HEK293T (cell line): ENCODE measurements at places on chromosomes 7 and 10.

DNA sequence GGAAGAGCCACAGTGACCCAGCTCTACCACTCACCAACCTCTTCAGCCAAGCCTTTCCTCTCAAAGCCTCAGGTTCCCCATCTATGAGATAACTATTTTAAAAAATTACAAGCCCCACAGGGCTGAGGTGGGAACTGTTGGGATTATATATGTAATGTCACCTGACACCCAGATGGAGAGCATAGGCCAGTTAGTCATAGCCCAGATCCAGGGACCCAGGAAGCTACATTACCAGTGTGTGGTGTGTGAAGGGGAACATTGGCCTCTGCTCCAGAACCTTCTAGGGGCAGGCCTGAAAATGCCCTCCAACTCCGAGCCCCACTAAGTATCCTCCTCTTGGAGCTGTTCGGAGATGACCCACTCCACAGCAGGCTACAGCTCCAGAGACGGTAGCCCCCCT lies 162.4 kb downstream of the NRF1 start:
- no peak for DNase-seq

- no peak for DNase-seq
Observed at GRCh38 chr7:128933180-128933891, 4.4 kb upstream of the IRF5 start.

- peak; percentile 97 for DNase-seq
Observed at GRCh38 chr10:25016376-25017153, at the start of gene THNSL1. Gene THNSL1 (plus strand): TSS chr10:25016612. CDS start chr10:25023224, 6,612 bp downstream.

DNA sequence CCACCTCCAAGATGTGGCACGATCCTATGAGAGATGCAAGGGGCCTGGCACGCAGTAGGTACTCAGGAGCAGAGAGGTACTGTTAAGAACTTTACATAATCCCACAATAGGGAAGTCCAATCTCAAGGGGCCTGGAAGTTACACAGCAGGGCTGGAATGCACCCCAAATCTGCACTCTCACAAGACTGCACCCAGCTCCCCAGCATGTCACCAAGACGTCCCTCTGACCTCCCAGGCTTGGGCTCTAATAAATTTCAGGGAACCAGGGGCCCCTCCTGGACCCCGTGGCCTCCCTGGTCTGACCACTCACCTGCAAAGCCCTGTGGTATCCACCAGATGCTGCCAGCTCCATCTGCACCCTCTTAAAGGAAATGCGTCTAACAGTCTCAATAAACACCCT lies 94.9 kb downstream of the OAT start:
- DNase-seq = no peak

GRCh38 chr7:84452618-84453017 lies 258.0 kb upstream of the SEMA3A start:
- DNase-seq = no peak

DNA sequence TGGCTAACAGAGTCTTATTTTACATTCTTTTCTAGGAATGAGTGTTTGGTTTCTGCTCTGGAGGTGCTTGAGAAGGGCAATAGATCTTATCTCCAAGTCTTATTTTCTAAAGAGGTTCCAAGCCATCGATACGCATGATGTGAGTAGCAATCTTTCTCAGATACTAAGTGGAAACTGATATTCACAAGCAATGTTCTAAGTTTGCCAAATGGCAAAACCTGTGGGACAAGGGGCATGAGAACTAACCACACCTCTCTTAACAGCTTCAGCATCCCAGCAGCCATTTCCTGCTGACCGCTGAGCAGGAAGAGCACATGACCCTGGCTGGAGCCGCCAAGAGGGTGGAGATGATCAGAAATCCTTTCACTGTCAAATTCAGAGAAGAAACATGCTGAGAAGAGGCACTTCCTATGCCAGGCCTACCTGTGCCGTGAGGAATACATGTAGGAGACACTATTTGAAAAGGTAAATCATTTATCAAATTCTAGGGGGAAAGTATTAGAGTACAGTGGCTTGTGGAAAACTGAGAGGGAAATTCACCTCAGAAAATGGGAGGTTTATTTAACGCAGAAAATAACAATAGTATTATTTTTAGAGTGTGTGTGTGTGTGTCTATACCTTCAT lies 35.2 kb downstream of the CCDC71L start:
- DNase-seq = no peak

DNA sequence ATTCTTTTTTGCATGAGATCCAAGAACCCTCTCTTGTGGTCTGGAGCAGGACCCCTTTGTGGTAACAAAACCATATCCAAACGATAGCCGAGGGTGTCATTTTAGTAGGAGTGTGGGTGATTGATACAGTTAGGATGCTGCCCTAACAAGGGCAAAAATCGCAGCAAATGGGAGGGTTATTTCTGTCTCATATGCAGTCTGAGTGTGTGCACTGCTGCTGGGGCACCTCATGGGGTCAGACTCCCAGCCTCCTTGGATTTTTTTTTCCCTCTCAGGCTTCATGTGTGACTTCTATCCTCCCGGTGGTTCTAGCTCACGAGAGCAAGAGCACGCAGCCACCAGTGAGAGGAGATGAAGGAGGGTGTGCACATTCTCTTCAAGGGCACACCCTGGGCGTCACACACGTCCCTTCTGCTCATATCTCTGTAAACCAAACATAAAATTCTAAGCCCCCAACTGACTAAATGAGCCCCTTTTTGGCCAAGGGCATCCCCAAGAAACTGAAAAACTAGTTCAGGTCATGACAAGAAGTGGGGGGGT lies 28.6 kb upstream of the IL15RA start:
- no peak for DNase-seq

- no peak for DNase-seq
Observed at GRCh38 chr10:61825001-61825400, 76.5 kb upstream of the ARID5B start.

DNA sequence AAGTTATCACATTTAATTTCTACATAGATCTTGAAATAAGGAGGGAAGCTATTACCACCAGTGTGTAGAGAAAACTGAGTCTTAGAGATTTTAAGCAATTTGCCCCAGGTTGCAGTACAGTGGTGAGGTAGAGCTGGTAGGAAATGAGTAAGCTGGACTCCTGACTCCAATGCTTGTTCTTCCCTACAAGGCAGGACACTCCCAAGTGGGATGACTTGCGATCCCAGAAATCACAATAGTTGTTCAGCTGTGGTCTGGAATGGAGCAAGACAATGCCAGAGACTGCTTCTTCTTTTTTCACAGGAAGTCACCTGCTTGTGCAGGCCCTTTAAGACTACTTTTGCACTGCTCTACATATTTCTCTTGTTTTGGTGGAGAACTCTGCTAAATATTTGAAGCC lies 327.2 kb upstream of the BMPER start:
- DNase-seq = no peak

GRCh38 chr10:82883603-82884002 lies 1008.6 kb downstream of the NRG3 start:
- no peak for DNase-seq

- no peak for DNase-seq
Observed at GRCh38 chr10:11884706-11885423, 61.7 kb downstream of the PROSER2 start.

- no peak for DNase-seq
Observed at GRCh38 chr7:15643000-15643705, 43.3 kb downstream of the MEOX2 start.

GRCh38 chr7:75737856-75738603 lies 711 bp downstream of the HIP1 start:
- DNase-seq = no peak

DNA sequence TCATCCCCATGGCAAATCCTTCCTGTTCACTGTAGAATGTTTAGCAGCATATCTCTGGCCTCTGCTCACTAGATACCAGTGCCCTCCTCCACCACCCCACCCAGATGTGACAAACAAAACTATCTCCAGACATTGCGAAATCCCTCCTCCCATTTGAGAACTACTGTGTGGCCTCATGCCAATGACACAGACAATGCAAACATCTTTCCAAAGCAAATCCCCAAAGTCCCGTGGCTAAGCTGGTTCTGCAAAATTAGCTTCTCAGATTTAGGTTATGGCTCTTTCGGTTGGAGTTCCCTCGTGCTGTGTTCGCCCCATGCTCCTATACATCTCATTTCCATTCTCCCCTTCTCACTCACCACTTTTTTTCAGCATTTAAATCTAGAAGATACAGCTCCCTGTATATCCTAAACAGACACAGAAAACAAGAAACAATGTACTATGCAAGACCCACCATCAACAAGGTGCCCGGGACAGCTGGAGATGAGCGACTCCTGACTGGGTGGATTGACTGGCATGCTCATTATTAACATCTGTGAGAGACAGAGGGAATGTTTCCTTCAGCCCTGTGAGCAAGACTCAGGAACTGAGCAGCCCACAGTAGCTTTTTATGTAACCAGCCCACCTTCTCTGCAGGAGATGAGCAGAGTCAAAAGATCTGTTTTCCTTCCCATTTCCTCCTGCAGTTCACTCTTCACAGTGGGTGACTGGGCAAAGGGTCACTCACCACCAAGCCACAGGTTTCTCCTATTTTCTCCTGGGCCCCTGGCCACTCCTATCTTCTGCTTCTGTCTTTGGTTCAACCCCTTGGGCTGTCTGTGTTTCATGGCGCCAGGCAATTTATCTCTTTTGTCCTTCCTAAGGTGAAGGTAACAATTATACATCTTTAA lies 225.7 kb upstream of the AOAH start:
- DNase-seq = no peak

- DNase-seq = no peak
Observed at GRCh38 chr10:51117794-51118193, 43.5 kb downstream of the PRKG1 start.

GRCh38 chr10:12109286-12109685 lies 20.2 kb upstream of the SEC61A2 start:
- no peak for DNase-seq

- peak; percentile 9 for DNase-seq
Observed at GRCh38 chr10:5089865-5090264, 4.3 kb upstream of the AKR1C3 start.

GRCh38 chr7:69429911-69430383 lies 168.3 kb upstream of the AUTS2 start:
- no peak for DNase-seq

DNA sequence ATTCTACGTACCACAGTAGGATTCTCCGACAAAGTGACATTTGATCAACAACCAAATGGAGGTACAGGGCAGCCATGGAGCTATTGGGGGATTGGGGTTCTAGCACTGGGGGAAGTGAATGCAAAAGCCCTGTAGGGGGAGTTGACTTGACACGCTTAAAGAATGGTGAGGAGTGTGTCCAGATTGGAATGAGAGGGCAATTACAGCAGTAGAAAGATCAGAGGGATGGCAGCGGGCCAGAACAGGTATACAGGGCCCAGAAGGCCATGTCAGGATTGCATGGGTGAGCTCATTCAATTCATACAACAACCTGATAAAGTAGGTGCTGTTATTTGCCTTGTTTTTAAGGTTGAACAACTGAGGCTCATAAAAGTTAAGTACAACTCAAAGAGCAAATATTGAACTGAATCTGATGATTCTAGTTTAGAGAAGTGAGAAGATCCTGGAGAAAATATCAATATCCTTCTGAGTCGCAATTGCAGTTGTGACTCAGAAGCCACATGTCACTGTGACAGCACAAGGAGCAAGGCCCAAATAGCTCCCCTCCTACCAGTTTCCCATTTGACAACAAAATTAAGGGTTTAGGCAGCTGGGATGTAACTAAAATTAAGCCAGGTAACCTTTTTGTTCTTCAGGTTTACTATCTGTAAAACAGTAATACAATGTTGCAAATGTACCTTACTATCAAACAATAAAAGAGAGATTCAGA lies 28.0 kb upstream of the CTTNBP2 start:
- DNase-seq = no peak

- DNase-seq = no peak
Observed at GRCh38 chr7:137718355-137718754, 128.4 kb downstream of the DGKI start.

GRCh38 chr7:67631476-67631875 lies 634.8 kb downstream of the TYW1 start:
- no peak for DNase-seq

GRCh38 chr7:154304740-154305700 lies 252.8 kb downstream of the DPP6 start:
- no peak for DNase-seq

- DNase-seq = no peak
Observed at GRCh38 chr7:102081244-102081627, 205.4 kb upstream of the SH2B2 start.
